Body of pancreas (tissue), 4 donors: ENCODE measurements at places on chromosomes 5 and 9. TPM values are rescaled to one million over a fixed set of nuclear protein-coding genes. Genes with fewer than 3 reads are reported as not detected.

DNA sequence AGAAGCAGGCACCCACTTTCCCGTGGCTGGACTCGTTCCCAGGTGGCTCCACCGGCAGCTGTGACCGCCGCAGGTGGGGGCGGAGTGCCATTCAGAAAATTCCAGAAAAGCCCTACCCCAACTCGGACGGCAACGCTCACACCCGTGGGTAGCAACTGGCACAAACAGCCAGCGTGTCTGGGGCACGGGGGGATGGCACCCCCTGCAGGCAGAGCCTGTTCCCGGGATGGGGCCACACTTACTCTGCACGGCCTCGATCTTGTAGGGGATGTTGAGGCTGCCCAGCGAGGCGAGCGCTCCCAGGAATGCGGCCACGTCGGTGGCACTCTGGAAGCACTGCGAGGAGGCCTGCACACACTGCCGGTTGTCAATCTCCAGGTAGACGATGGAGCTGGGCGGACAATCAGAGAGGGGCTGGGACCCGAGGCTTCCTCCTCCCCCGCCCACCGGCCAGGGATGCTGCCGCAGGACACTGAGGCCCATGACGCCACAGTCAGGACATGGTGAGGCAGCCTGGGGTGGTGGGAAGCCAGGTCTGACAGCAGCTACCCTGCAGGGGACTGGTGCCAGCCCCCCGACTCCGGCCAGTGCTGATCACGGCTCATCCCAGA, 20.2 kb upstream of the SEC16A start:
- H3K36me3 ChIP-seq, result peaks cover 41% of the 10 kb centered on the region
- no peak overlapping the region for H3K4me3 ChIP-seq
- H3K27ac ChIP-seq, result no peak overlapping the region
- no peak for DNase-seq
- no peaks in the 10 kb centered on the region for H3K27me3 ChIP-seq
- peaks cover 32% of the 10 kb centered on the region for H3K4me1 ChIP-seq

- no peak overlapping the region for H3K4me3 ChIP-seq
- H3K36me3 ChIP-seq, result no peaks in the 10 kb centered on the region
- H3K27ac ChIP-seq, result no peak overlapping the region
- no peak for DNase-seq
These were observed 555.3 kb upstream of the ZNF462 start for GRCh38 chr9:106307670-106308069.

GRCh38 chr9:75418518-75418917, 330.2 kb downstream of the OSTF1 start:
- DNase-seq, result no peak
- no peak overlapping the region for H3K27ac ChIP-seq
- no peak overlapping the region for H3K4me3 ChIP-seq
- H3K27me3 ChIP-seq, result no peaks in the 10 kb centered on the region
- H3K4me1 ChIP-seq, result no peaks in the 10 kb centered on the region

- no peak overlapping the region for H3K27ac ChIP-seq
- no peaks in the 10 kb centered on the region for H3K27me3 ChIP-seq
- DNase-seq, result no peak
- no peaks in the 10 kb centered on the region for H3K36me3 ChIP-seq
- H3K4me3 ChIP-seq, result no peak overlapping the region
- H3K4me1 ChIP-seq, result no peaks in the 10 kb centered on the region
These were observed 233.8 kb downstream of the ROR2 start for GRCh38 chr9:91716239-91716638.

DNA sequence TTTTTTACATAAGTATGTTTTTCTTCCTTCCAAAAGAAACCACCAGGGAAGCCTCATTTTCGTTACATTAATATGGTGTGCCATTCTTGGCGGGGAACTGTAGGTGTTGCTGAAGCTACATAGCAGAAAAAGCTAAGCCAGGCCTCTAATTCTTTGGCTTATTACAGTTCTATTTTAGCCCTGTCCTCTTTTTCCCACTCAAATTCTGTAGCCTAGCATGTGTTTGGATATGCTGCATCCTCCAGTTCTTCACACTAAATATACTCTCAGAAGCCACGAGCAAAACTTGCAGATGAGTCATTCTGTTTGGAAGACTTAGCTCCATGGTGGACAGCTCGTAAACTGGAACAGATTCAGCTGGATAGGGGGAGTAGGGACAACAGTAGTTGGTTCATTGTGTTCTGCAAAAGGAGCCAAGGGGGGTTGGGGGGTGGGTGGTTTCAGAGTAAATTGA, 369.4 kb downstream of the TMEM161B start:
- no peak overlapping the region for H3K27ac ChIP-seq
- no peaks in the 10 kb centered on the region for H3K36me3 ChIP-seq
- H3K27me3 ChIP-seq, result no peaks in the 10 kb centered on the region
- no peaks in the 10 kb centered on the region for H3K4me1 ChIP-seq
- no peak overlapping the region for H3K4me3 ChIP-seq
- DNase-seq, result no peak

DNA sequence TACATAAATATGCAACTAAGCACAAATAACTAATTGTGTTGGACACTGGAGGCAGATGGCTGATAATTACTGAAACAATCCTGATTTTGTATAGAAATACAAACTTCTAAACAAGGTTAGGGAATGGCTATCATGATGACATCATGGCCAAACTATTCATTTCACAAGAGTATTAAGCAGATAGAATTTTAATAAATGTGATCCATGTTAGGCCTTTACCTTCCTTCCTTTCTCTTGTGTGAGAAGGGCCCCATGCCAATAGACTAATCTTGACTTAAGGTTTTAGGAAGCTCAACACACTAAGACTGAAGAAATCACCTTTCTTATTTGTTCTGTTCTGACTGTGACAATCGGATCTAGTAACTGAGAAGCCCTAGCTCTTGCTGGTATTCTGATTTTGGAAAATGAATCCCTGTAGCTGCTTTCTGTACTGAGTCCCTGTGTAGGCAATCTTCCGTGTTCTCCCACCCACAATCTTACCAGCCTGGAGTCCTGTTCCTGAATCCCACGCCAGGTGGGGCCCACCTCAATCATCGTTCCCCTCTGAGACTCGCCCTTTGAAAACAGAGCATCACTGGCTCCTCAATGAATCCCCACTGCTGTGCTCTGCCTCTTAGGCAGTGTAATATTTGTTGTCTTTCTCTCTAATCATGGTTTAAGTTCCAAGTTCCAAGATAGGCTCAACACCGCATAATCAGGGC, 168.7 kb upstream of the GNA14 start:
- no peak for DNase-seq
- H3K27me3 ChIP-seq, result no peaks in the 10 kb centered on the region
- H3K27ac ChIP-seq, result no peak overlapping the region

GRCh38 chr9:6549106-6549800, 96.3 kb downstream of the GLDC start:
- H3K27me3 ChIP-seq, result no peaks in the 10 kb centered on the region
- H3K27ac ChIP-seq, result no peak overlapping the region
- no peaks in the 10 kb centered on the region for H3K4me1 ChIP-seq

DNA sequence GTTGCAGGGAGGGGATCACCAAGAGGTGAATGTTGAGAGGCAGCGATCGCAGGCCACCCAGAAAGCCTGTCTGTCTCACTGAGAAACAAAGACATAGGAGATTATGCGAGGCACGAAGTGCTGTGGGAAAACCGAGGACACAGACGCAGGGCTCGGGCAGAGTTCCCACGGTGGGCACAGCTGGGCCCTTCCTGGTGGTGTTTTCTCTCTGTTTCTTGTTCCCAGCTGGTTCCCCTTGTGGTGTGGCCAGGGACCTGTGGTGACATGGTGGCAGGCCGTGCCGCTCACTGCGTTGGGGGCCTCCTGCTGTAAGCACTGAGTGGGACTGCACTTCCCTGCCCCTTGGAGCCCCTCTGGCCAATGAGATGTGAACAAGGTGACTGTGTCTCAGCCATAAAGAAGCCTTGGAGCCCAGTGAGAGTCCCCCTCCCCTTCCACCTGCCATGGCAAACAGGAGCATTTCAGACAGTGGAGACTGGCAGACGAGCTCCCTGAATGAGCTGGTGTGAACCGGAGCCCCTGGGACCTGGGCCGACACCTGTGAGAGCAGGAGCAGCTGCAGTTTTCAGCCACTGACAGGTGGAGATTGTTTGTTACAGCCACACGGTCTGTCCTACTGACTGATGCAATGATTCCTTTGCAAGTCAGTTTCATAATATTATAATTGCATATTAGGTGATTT, 13.2 kb upstream of the IRX4 start:
- H3K27me3 ChIP-seq, result no peaks in the 10 kb centered on the region
- DNase-seq, result no peak
- H3K27ac ChIP-seq, result no peak overlapping the region
- no peaks in the 10 kb centered on the region for H3K4me1 ChIP-seq

The KIF20A gene
- total RNA-seq, result not detected

The FOXD4L5 gene
- total RNA-seq, result not detected
